ENCODE measurements at places on chromosomes 5 and 9.

DNA sequence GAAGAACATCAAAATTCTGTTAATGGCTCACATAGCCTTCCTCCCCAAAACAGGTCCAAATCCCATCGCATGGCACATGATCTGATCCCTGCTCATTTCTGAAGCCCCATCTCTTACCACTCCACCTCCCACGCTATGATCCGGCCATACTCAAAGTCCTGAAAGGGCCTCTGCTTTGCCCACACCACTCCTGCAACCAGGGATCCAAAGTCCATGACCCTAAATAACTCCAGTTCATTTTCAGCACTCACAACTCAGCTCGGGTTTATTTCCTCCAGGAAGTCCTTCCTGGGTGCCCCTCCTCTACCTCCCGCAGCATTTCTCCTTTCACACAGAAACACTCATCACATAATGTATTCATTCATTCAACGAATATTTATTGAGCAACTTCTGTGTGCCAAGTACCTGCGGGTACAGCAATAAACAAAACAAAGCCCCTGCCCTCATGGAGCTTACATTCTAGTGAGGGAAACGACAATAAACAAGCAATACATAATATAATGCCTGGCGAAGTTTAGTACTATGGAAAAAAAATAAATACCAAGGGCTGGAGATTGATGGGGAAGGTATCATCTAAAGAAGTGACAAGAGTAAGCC, 2.7 kb downstream of the TTLL11 start:
- DNase-seq, result no peak

- no peak for DNase-seq
Measured at GRCh38 chr5:93582167-93582462, 907 bp upstream of the NR2F1 start.

- no peak for DNase-seq
Measured at GRCh38 chr9:83965350-83966208, 14.4 kb downstream of the HNRNPK start.

DNA sequence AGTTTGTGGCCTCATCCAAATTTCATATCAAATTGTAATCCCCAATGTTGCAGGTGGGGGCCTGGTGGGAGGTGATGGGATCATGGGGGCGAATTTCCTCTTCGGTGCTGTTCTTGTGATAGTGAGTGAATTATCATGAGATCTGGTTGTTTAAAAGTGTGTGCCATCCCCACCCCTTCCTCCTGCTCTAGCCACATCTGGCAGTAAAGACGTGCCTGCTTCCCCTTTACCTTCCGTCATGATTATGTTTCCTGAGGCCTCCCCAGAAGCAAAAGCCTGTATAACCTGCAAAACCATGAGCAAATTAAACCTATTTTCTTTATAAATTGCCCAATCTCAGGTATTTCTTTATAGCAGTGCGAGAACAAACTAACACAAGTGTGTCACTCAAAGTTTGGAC, 71.0 kb upstream of the MOCS2 start:
- no peak for DNase-seq

DNA sequence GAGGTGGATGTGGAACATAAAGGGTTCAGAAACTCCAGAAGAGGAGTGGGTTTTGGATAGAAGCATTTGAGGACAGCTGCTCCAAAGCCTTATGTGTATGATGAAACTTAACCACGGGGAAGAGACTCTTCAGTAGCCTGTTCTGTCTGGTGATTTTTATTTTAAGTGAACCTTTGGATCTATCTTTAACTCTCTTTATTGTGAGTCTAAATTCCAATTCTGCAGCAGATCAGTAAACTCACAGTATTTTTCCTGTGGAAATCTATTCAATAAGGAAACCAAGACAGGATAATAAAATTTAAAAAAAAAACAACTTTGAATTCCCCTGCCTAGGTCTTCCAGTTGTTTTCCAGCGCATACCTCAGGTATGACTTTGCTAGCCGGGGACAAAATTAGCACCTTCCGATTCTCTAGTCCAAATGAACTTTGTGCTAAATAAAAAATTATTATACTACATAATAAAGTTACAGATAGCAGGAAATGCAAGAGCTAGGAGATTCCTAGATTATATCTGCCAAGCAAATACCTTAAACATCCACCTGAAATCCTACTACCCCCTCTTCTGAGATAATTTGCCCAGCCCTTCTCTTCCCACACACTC, 101.9 kb downstream of the NLN start:
- DNase-seq, result no peak
